ENCODE measurements at places on chromosomes 1 and 21. TPM values are rescaled to one million over a fixed set of nuclear protein-coding genes. Genes with fewer than 3 reads are reported as not detected.

GRCh38 chr1:63921359-63921758 lies 147.5 kb downstream of the ROR1 start:
- no peak for DNase-seq

Gene DISP3
- total RNA-seq, result not detected

Gene RGS13
- not detected for total RNA-seq

DNA sequence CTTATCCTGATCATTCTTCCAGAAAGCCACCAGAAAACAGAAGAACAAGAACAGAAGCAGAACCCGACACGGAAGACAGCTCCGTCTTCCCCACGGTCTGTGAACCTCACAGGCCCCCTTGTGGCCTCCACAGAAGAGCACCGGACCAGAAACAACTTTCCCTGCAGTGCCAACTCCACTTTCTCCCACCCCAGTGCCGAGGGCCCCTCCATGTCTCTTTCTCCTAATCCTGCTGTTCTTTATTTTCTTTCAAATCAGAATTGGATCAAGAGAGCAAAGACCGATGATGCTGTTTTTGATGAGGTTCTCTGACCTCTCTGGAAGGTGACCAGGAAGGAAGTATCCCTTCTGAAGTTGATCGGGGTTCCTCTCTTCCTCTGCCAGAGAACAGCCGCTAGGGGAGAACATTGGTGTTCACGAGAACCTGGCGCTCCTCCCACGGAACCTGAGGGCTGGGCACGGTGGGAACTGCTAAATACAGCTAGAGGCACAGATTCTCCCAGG lies 58.9 kb upstream of the CTTNBP2NL start:
- DNase-seq, result no peak

DNA sequence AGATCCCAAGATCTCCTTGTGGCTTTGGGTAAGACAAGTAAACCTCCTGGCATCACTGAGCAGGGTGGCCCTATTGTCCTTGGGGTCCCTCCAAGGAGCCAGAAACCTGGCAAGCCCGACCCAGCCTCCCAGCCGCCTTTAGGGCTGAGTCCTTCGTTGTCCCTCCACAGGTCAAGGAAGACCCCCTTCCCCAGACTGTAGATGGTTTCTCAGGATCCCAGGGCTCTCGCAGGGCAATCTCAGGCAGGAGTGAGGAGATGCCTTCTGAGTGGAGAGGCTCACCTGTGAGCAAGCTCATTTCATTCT lies 71.6 kb upstream of the CSF3R start:
- DNase-seq, result no peak

DNA sequence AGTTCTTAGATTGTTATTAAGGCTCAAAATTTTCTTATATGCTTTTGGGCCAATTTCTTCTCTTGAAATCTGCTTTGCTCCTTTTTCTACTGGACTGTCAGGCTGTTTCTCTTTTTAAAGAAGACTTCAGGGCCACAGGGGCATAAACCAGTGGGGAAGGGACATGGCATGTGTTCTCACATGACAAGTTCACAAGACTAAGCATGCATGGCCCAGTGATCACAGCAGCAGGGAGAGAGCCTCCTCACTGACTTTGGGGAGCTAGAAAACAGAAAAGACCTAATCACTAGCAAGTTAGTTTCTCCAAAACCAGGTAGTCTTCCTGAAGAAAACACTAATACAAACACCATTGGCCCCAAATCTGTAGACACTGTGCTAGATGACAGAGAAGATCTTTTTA lies 64.8 kb downstream of the RAB3GAP2 start:
- no peak for DNase-seq

DNA sequence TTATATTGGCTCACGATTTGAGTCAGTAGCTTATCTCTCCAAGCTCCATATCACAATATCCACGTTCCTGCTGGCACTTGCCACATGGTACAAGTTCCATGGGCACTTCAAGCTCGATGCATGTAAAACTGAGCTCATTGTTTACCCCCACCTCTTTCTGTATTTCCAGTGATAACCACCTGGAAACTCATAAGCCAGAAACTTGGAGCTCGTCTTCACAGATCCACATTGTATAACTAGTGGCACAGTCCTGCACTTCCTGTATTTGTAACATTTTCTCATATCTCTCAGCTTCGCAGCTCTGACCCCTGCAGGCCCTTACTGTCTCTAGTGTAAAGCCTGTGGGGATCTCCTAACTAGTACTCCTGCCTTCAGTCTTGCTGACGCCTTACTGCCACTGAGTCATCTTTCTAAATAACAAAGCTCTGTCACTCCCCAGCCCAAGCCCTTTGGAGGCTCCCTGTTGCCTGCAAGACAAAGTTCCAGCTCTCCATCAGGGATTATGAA lies 6.5 kb upstream of the C2CD4D start:
- DNase-seq, result no peak

Gene ZYG11A
- total RNA-seq, result 0.95 TPM

- DNase-seq, result no peak
Measured at GRCh38 chr1:32494711-32495337, 30.0 kb downstream of the ZBTB8B start.

GRCh38 chr1:145877923-145878486 lies 7.7 kb downstream of the ANKRD35 start:
- no peak for DNase-seq

Gene SLC41A1
- total RNA-seq, result 11.2 TPM

DNA sequence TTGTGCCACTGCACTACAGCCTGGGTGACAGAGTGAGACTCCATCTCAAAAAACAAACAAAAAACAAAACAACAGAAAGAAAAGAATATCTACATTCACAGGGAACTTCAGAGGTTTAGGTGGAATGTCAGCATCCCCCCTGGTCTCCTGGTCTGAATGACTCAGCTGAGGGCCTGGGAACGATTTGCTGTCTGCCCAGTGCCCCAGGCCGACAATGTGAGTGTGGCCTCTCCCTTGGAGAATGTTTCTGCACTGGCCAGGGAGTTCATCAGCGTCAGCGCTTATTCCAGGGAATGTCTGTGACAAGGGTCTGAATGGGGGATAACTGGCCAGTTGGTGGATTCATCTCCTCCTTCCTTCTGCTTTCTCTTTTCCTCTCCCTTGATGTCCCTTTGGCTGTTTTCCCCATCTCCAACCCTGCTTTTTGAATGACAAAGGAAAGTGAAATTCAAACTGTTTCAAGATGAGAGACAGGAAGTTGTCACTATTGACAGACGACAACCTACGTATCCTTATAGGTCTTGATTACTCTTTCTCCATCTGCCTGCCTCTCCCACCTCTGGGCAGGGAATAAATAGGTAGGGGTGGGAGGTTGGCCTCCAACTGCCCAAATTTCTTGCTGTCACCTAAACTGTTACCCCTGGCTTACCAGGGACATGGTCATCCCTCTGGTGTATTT lies 213.1 kb downstream of the HHAT start:
- DNase-seq, result no peak

- no peak for DNase-seq
Measured at GRCh38 chr1:76508871-76509270, 358.4 kb upstream of the ST6GALNAC5 start.

DNA sequence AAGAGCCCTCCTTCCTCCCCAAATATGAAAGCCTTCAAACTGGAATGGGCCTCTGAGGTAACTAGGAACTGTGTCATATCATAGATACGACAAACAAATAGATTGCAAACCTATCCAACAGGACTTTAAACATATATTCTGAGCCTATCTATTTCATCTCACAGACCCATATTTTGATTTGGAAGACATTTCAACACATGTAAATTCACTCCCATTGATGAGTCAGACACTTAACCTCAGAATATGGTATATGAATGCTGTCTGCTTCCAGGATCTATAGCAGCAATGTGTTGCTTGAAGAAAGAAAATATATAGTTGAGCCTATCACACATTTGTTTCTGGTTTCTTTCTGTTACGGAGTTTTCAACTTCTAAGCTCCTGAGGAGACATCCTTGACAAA lies 221.9 kb upstream of the SAMSN1 start:
- no peak for DNase-seq

Gene MAP3K7CL
- 1.7 TPM for total RNA-seq

DNA sequence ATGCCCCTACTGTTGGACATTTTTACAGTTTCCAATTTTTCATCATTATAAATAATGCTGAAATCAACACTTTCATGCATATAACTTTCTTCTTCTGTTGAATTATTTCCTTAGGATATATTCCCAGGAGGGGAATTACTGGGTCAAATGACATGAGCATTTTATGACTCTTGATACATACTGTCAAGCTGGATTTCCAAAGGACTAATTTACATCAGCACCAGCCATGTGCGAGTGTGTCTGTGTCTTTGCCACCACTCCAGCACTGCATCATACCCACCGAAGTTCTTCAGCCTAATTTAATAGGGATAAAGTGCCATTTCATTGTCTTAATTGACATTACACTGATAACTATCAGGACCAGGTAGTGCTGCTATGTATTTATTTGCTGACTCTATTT lies 146.7 kb downstream of the CSMD2 start:
- no peak for DNase-seq

DNA sequence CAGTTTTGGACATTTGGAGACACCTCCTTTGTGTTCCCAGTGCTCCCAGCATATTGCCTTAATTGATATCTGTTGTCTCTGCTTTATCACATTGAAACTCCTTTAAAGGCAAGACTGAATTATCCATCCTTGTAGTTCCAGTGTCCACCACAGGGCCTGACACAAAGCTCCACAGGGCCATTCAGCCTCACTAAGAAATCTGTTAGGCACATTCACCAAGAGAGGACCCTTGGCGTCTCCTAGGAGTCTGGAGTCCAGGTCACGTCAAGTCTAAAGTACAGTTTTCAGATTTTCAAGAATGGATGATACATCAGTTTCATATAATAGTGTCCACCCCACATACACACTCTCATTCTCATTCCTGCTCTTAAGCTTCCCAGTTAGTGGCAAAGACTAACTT lies 4.8 kb downstream of the ACP6 start:
- DNase-seq, result no peak

DNA sequence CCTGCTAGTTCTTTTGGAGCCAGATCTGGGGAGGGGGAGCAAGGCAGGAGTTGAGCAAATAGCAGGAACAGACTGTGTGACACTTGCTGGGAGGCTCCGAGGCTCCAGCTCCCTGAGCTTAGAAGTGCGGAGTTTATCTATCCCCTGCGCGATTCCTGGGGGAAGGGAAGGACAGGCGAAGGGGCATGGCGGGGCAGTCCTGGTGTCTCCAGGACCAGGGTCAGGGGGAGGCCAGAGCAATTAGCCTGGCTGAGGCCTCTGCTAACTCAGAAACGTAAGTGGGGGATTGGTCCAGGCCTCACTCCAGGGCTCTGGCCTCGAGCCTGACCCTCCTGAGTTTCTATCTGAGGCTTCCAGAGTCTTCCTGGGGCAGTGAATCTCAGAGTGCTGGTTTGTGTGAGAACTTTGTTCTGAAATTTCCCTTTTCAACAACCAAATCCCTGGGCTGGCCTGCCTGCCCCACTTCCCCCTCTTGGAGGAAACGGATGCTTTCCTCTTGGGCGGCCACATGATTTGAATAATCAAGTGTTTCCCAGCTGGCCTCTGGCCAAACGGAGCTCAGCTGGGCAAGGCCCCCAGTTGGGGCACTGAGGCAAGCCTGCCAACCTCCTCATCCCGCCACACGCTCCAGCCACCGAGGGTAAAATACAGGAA lies 15.6 kb downstream of the ALPL start:
- DNase-seq, result no peak

- no peak for DNase-seq
Measured at GRCh38 chr1:1236176-1236763, 4.2 kb downstream of the B3GALT6 start.

DNA sequence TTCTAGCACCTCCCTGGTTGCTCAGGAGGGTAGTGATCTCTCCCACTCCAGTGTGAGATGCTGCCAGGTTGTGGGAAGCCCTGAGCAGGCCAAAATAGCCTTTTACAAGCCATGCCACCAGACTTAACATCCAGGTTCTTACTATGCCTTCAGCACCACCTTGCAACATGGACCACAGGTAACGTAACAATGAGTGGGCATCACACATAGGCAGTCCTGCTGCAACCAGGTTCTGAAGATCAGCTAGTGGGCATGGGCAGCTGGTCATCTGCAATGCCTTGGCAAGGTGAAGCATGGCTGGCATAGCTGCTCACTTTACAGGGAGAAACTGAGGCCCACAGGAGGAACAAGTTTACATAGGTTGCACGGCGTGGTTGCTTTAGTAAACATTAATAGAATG lies 40.7 kb downstream of the DHCR24 start:
- no peak for DNase-seq

Gene TRPM2
- 3.4 TPM for total RNA-seq

DNA sequence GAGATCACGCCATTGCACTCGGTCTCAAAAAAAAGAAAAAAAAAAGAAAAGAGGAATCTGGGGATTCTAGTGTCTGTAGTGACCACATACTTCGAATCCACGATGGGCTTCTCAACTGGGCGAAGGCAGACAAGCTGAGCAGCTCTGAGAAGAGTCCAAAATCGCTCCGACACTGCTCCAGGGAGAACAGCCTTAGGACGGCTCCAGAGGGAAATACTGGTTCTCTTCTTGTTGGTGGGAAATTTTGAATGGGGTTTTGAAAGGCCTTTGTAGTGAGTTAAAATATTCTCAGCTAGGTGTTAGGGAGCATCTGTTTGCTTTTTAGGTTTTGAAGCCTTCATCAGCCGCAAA lies 18.3 kb upstream of the HJV start:
- DNase-seq, result no peak

DNA sequence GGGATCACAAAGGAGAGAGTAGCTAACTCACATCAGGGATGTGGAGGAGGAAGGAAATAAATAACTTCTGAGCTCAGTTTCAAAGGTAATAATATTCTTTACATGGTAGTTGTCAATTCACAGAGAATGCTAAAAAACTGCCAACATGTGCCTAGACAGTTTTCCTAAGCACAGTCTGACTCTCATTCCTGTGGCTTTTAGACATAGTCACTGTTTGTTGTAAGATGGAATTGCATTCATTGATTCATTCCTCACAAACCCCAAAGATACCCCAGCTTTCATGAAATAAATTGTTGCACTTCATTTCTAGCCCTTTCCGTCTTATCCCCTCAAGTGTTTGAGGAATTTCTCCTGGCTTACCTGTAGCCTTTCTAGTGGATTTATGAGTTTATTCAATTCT lies 263.9 kb downstream of the NTNG1 start:
- DNase-seq, result no peak

Gene MYBPH
- not detected for total RNA-seq

- DNase-seq, result no peak
Measured at GRCh38 chr1:54928327-54928726, 41.3 kb upstream of the DHCR24 start.

GRCh38 chr1:24286246-24287010 lies 32.7 kb upstream of the GRHL3 start:
- no peak for DNase-seq

DNA sequence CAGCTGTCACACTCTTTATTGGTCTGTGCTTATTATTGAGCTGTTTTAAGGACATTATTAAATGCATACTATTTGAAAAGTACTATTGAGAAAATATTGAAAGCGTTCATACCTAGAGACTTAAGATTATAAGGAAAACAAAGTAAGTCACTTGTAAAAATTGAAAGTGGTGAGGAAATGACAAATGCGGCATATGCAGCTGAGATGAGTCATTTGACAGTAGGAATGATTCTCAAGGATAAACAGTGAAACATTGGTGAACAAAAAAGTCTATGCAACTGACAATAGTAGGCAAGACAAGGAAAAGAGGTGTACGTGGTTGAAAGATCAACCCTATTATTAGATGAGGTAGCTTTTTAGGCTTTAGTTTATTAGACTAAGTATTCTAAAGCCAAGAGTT lies 82.6 kb upstream of the MAP10 start:
- DNase-seq, result no peak

Gene FCRL6
- total RNA-seq, result not detected

GRCh38 chr21:38258521-38259485 lies 2.0 kb downstream of the KCNJ15 start:
- DNase-seq, result no peak

Gene DISP1
- total RNA-seq, result 4.6 TPM
